ENCODE measurements at places on chromosomes 3 and 15.

GRCh38 chr15:84778194-84778593, 29.8 kb downstream of the ZNF592 start:
- no peak for DNase-seq

GRCh38 chr15:73650416-73651126, 17.4 kb upstream of the NPTN start:
- DNase-seq = peak; percentile 70

- no peak for DNase-seq
These were observed 159.9 kb downstream of the APBA2 start for GRCh38 chr15:29045717-29046116.

- no peak for DNase-seq
These were observed 111.3 kb downstream of the SCN11A start for GRCh38 chr3:38940394-38940793.

GRCh38 chr3:127131424-127132170, 61.3 kb upstream of the PRR23E start:
- no peak for DNase-seq

DNA sequence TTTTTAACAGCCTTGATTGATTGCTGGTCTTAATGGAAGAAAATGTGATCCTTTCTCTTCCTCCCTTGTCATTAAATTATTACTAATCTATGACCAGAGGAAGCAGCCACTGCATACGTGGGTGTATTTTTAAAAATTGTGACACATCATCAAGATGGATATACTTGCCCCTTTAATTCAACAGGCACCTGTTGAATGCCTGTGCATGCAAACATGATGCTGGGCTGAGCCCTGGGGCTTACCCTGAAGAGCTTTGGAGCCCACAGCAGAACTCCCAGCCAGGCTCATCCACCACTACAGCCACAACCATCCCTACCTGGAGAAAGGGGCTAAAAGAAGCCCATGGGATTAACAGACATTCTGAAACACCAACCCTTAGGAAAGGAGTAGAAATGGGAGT, 297.2 kb upstream of the CTDSPL start:
- no peak for DNase-seq

GRCh38 chr3:61679026-61679425, 117.7 kb downstream of the PTPRG start:
- DNase-seq = no peak

DNA sequence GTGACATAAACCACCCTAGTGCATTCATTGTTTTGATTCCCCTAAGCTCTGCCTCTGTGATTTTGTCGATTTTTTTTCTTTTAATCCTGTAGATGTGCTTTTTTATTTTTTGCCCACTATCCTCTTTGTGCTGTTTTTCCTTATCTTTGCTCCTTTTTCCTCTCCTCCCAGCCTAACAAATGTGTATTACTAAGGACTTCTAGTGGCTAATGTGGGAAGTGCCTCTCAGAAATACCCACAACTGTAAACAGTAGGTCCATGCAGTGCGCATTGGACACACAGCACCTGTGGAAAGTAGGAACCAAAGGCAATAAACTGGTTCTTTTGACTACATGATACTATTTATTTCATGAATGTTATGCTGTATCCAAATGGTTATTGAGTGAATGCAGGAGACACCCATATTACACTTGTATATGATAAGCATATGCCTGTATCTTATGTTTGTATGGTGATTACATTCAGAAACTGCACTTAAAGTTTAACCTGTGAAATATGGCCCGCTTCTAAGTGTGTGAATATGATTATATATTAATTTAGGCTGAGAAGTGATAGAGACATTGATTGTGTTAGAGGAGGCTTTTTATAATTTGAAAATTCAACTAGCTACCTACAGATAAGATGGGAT, 147.8 kb downstream of the PLCL2 start:
- DNase-seq = peak; percentile 66

- no peak for DNase-seq
These were observed 251.9 kb downstream of the IGSF11 start for GRCh38 chr3:118782755-118783202.

GRCh38 chr15:44286814-44287452, 1.6 kb upstream of the GOLM2 start:
- peak; percentile 37 for DNase-seq

DNA sequence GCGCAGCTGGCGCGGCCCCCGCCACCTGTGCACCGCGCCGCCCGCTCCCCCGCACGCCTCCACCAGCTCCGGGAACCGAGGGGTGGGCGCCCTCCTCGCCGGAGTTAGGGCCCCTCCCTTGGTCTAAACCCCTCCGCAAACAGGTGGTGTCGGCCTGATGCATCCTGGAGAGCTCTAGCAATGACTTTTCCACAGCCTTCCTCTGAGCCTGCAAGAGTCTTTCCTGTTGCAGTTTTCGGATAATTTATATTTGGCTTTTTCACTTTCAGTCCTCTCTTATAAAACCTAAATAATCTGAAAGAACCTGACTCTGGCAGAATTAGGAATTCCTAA, 334 bp upstream of the IGSF11 start:
- DNase-seq = no peak

DNA sequence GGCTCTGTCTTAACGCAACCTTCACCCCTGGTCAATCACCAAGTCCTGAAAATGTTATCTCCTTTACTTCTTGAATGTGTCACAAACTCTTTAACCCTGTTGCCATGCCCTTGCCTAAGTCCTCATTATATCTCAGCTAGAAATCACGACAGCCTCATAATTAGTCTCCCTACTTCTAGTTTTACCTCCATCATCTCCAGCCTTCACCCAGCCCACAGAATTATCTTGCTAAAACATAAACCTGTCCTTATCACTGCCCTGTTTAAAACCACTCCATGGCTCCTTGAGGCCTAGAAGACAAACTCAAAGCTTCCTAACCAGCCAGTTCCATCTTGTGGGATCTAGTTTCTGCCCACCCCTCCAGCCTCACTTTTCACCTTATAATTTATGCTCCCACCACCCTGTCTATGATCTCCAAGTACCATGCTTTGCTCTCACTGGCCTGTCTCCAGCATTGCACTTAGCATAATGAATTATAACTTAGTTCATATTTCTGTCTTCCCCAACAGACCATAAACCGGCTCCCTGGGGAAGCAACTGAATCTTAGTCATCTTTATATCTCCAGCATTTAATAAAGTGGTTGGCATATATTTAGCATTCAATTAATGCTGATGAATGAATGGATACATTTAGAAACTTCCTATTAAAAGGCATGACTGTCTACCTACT, 39.2 kb downstream of the GPR176 start:
- DNase-seq = no peak

DNA sequence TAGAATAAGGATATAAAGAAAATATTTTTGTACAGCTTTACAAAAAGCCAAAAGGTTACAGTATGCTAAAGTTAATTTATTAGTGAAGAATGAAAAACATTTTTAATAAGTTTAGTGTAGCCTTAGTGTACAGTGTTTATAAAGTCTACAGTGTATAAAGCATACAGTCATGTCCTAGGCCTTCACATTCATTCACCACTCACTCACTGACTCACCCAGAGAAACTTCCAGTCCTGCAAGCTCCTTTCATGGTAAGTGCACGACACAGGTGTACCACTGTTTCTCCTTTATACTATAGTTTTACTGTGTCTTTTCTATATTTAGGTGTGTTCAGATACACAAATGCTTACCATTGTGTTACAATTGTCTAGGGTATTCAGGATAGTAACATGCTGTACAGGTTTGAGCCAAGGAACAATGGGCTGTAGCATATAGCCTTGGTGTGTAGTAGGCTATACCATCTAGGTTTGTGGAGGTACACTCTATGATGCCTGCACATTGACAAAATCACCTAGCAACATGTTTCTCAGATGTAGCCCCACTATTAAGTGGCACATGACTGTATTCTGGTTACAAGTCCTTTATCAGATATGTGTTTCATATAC, 197.1 kb upstream of the KBTBD8 start:
- DNase-seq = no peak

GRCh38 chr3:33521736-33522135, 81.5 kb upstream of the UBP1 start:
- DNase-seq = no peak

DNA sequence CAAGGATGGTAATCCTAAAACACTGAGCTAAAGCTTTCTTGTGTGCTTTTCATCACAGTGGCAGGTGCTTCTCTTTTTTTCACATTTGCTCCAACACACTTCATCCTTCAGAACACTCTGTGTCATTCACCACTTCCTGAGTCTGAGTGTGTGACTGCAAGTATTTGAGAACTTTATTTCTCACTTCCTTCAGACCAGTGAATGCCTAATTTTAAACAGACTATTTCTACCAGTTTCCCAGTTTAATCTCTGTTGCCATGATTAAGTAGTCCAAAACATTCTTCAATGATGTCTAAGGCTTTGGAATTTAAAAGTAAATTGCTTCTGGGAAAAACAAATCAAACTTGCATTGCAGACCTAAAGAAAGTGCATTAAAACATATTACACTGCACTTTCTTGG, 541.2 kb downstream of the RBMS3 start:
- peak; percentile 52 for DNase-seq

DNA sequence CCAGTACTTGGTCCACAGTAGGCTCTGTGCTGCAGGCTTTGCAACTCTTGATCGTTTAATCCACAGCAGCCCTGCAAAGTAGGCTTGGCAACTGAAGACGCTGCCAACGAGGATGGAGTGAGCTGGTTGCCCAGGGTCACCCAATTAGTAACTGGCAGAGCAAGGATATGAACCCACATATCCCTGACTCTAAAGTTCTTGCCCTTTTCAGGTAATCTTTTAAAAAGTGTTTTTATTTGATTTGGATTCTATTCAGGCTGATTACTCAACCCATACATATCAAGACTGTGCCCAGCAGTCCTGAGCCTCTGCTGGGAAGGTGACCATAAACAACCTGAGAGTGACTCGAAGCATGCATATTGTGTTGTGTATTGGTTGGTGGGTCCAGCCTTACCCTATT, 50.3 kb downstream of the PSMD6 start:
- DNase-seq = no peak

- no peak for DNase-seq
These were observed 134.5 kb upstream of the AADACL2 start for GRCh38 chr3:151599103-151599672.

GRCh38 chr15:86759800-86760523, 680.3 kb downstream of the AGBL1 start:
- DNase-seq = no peak

GRCh38 chr3:129015388-129016105, 14.4 kb downstream of the EFCC1 start:
- no peak for DNase-seq

- no peak for DNase-seq
These were observed 10.0 kb downstream of the UBAP1L start for GRCh38 chr15:65105038-65105437.

- no peak for DNase-seq
These were observed 35.2 kb downstream of the ANP32A start for GRCh38 chr15:68785541-68785940.

DNA sequence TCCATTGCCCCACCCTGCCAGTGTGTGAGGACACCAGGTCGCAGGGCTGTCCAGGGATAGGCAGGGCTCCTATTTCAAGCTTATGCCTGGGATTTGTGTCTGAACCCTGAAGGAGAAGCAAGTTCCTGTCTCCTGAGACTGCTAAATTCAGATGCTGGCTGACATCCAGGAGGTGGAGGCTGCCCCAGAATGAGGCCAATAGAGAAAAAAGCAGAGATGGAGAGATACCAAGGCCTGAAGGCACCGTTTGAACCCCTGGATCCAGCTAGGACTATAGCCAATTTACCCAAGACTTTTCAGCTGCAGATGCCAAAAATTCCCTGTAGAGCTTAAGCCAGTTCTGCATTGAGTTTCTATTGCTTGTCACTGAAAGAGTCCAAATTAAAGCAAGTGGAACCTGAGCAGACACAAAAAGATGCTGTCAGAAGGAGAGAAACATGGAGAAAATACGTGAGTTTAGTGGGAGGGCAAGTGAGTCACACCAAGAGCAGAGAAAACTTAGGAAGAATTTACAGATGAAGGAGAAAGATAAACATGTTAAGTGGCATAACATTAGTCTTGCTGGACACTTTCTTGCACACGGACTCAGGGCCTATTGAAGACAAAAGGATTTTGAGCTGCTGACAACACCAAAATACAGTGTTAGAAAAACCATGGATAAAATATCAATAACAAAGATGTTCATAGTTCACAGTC, 148.6 kb downstream of the CNTN3 start:
- DNase-seq = peak; percentile 70

- DNase-seq = no peak
These were observed 88.0 kb downstream of the SHQ1 start for GRCh38 chr3:72760225-72760624.

DNA sequence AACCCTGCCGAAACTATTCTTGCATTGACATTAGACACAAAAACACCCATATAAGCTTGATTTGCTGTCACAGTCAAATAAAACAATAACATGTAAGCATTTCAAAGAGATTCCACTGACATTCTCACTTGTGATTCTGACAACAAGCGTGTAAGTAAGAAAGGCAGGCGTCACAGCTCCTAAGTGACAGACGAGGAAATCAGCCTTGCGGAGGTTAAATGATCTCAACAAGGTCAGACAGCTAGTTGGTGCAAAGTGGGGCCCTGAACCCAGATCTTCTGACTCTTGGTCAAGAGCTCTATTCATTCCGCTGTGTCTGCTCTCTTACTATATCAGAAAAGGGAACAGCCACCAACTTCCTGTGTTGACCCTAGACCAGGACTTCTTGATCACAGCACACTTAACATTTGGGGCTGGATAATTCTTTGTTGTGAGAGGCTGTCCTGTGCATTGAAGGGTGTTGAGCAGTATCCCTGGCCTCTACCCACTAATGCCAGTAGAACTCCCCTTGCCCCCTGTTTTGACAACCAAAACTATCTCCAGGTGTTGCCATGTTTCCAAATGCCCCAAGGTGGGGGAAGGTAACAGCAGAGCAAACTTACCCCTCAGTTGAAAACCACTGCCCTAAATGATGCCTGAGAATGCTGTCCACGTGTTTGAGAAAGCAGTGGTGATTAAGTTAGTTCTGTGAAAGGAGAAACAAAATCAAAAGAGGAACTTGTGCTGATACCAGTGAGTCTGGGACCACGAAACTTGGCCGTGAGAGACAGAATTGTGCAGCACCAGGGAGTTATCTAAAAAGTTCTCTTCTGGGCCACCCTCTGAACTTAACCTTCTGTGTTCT, 86.1 kb downstream of the LIPC start:
- no peak for DNase-seq

GRCh38 chr3:160852856-160853255, 96.8 kb downstream of the PPM1L start:
- DNase-seq = no peak

GRCh38 chr3:184600685-184601377, 39.2 kb downstream of the EPHB3 start:
- DNase-seq = no peak

DNA sequence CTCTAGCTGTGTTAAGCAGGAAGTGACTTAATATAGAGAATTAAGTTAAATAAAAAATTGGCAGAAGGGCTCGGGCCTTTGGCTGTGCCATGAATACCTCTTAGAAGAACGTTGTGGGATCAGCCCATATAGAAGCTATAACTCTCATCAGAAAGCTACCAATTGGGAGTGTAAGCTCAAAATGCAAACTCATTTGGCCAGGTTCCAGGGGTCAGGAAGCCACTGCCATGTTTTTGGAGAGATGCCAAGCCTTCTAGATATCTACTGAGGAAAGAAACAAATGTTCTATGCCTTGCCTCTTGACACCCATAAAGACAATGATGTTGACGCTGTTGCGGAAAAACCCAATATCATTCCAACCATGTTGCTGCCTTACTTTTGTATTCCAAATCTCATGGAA, 475.2 kb upstream of the TGFBR2 start:
- no peak for DNase-seq

- no peak for DNase-seq
These were observed 20.5 kb upstream of the SLC30A4 start for GRCh38 chr15:45543051-45543450.

GRCh38 chr3:29271475-29271874, 9.4 kb upstream of the RBMS3 start:
- DNase-seq = no peak

Measured in fibroblast of the aortic adventitia (primary cell).